ENCODE measurements at places on chromosomes 1 and 21.

DNA sequence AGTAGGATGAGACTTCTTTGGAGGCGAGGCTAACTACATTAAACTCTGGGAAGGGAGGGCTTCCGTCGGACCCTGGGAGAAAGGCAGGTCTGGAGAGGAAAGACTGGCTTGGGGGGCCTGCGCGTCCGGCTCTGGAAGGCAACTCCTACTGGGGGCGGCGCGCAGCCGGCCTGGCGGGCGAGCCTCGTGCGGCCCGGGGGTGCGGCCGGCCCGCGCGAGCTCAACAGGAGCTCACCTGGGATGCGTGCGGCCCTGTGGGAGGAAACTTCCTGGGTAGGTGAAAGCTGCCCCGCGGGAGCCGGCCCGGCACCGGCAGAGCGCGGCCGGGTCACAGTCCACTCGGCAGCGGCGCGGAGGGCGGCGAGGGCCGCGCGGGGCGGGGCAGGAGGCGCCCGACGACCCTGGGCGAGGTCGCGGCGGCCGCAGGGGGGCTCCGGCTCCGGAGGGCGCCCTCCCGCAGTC lies 449 bp downstream of the EPS15 start:
- peak; percentile 31 for DNase-seq

DNA sequence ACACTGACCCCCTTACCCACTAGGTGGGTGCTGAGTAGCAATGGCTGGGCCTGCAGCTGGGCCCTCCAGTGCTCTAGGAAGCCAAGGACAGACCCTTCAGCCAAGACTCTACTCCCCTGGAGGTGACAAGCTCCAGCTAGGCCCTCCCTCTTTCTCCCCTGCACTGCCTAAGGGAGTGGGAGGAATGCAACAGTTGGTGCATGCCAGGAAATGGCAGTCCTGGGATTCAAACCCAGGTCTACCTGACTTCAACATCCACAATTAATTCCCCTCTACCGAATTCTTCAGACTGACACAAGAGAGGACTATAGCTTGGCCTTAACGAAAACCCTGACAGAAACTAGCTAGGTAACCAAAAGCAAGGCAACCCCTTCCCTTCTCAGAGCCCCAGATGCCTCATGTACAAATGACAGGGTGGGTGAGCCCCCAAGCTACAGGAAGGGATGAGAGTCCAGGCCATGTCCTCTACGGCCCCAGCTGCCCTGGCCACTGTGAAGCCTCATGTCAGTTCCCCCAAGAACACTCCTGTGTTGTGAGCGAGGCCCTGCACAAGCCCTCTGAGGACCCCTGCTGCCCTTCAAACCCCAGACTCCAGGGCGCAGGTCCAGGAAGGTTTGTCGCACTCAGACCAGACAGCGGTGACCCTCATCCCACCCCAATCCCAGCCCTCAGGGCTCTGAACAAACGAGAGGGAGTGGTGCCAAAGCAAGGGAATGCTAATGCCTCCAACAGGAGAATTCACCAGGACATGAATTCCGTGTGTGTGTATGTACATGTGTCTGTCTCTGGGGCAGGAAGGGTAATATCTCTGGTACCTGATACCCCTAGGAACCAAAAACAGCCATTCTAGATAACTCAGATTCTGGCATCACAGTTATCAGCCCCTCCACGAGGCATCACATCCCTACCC lies 92.3 kb downstream of the MRPL37 start:
- no peak for DNase-seq

DNA sequence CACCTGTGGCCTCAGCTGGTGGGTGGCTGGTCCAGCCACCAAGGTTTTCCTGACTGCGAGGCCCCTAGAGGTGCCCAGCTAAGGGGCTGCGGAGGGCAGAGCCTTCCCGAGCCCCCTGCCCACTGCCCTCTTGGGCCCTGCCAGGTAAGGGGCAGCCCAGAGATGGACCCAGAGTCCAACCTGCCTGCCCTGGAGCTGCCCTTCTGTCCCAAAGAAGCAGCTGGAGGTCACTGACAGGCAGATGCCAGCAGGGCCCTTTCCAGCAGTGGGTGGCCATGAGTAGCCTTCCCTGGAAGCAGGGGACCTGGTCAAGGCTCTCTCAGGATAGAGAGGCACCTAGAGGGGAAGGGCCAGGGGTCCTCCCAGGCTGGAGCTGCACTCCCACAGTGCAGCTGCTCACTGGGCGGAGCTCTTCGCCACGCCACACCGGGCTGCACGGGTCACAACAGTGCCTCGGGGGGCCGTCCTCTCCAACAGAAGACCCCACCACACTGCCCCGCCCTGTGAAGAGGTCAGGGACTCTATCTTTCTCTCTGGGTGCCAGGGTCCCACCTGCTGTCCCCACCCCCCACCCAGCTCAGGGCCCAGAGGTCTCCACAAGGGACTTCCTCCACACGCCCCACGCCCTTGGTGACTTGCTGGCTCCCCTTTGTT lies 10.9 kb upstream of the GNB1 start:
- no peak for DNase-seq

GRCh38 chr1:50977575-50978143 lies 7.6 kb downstream of the CDKN2C start:
- no peak for DNase-seq

DNA sequence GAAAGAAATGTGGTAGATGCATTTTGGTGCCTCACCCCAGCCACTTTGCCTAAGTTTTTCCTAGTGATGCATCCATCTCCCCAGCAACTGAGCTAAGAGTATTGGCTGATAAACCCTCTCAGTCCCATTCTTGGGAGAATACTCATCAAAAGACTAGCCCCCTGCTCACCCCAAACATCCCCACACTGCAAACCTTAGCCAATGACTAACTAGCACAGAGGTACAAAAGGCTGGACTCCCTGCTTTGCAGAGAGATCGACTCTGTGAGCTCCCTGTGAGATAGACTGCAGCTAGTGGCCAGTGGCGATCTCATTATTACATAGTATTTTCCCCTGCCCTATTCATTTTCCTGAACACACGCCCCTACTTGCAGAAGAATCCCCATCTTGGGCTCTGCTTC lies 155.3 kb downstream of the HHIPL2 start:
- DNase-seq, result no peak
